ENCODE measurements at places on chromosomes 7 and 10. TPM values are rescaled to one million over a fixed set of nuclear protein-coding genes. Genes with fewer than 3 reads are reported as not detected.

DNA sequence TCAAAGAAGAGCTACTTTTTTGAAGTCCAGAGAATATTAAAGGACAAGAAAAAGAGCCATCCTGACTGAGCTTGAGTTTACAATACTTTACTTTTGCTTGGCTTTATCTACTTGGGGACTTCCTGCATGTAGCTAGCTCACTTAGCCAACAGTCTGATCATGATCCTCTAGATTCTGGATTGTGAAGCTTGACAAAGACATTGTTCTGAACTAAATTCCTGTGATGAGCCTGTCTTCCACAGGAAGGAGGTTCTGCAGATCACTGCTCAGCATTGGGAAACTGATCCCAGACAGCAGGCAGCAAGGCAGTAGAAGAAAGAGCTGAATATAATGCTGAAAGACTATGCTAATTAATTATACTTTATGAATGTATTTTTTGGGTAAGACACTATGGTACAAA, 296.4 kb downstream of the DGKB start:
- no peak for DNase-seq

DNA sequence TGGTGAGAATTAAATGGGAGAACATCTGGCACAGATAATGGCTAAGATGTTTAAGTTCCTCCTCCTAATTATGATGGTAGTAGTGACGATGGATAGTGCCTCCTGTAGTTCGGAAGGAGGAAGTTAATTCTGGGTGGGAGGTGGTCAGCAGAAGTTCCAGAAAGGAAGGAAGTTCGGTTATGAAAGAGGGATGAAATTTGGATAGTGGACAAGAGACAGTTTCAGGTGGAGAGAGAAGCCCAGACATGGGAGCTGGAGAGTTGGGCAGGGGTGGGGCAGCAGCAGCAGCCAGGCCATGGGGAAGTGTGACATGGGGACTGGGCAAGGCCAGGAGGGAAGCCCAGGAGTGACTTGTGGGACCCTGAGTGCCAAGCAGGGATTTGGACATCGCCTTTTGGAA, 99.5 kb downstream of the CCNY start:
- DNase-seq: no peak

GRCh38 chr7:119967221-119967620, 305.8 kb upstream of the KCND2 start:
- DNase-seq: no peak

DNA sequence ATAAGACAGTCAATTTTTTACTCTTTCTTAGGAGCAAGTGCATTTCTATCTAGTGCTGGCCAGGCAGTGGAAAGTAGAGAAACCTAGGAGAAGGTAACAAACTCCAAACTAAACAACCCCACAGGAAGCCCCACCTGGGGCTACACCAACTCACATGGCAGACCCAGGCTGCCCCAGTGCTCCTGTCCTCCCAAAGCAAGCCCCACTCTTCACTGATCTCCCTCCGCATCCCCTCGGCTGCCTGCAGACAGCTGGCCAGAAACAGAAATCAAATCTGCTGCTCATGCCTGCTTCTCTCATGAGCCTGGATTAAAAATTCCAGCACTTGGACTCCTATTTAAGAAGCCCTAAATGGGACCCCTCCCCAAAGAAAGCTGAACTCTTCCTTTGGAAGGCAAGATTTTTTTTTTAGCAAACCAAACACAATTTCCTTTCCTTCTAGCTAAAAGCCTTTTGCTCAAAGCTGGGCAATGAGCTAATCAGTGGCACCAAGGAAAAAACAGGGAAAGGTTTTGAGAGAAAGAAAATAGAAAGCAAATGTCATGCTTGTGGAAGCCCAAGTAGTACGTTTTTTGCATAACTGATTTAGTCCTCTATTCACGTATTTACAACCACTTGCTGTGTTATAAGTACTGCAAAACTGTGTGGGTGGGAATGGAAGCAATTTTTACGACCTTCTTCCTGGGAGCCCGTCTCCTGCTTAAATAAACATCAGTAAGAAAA, 10.8 kb downstream of the PDE1C start:
- no peak for DNase-seq

GRCh38 chr7:38880035-38880434, 29.0 kb downstream of the VPS41 start:
- DNase-seq: no peak

GRCh38 chr7:157544980-157545680, 208.3 kb downstream of the DNAJB6 start:
- DNase-seq: peak; percentile 9

DNA sequence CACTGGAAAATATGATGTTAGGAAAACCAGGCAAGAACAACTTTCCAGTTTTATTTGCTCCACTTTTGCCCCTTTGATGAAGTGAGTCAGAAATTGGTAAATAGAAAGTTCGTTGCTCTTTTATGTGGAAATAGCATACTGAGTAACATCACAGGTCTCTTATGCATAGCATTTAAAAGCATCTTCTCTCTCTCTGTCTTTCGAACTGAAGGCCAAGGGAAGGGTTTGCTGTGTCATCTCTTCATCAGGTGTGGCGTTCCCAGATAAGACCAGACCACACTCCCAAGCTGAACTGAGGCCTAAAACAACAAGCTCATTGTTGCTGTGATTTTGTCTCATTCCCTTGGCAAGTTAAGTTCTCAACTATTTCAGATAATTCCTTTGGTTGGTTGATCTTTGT, 131.8 kb upstream of the GRB10 start:
- no peak for DNase-seq

DNA sequence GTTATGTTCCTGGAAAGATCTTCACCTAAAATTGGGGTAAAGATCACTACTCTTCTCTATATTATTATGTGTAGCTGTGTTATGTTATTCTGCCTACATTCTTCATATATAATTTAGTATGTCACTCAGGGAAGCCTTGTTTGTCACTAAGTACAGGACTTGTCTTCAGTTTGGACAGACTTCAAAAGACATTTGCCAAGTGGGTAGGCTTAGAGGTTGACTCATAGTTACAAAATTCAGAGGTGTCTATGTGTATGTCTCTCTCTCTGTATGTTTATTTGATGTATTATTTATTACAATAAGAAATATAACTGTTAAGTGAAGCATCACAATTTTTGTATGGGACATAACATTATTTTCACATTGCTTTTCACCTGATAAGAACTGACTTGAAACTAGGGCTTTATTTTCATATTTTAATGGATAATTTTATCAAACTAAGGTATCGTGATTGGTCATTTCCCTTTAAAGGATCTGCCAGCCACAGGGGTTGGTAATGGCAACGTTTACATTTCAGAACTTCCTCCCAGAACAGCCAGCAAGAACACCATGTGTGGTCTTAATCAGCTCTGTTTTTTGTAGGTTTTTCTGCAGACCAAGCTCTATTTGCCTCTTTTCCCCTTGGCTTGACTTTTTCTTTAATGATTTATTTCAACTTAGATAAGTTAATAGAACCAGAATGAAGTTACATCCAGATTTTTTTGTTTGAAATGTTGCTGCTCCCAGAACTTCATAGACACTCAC, 262.1 kb upstream of the CACNA2D1 start:
- DNase-seq: no peak

DNA sequence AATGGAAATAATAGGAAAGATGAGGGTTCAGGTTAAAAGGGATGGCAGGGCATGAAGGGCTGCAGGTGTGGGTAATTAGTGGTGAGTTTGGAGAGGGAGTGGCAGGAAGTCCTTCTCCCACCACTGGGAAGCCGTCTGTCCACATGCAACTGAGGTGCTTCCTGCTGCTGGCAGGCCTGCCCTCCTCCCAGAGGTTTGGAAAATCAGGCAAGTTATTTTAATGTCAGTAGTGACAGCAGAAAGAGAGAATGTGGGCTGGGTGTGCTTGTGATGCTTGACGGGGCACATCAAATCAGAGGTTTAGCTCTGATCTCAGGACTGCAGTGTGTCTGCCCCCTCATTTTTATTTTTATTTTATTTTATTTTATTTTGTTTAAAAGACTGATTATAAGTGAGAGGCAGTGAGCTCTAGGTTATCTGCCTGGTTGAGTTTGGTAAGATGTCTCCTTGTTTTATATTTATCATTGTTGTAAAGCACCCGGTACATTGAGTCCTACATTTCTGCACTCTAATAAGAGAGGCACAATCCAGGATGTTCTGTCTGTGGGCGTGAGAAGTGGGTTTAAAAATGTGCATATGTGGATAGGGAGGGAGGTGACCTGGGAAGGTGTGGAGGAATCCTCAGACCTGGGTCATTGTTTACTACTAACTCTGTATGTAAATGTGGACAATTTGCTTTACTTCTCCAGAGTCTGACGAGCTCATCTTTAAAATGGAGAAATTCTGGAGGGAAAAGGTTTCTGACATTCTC, 504.4 kb downstream of the LRMDA start:
- DNase-seq: no peak

- no peak for DNase-seq
These were observed 441.3 kb downstream of the PLXNA4 start for GRCh38 chr7:132134814-132135445.

GRCh38 chr10:11446133-11446532, 165.3 kb downstream of the USP6NL start:
- no peak for DNase-seq

DNA sequence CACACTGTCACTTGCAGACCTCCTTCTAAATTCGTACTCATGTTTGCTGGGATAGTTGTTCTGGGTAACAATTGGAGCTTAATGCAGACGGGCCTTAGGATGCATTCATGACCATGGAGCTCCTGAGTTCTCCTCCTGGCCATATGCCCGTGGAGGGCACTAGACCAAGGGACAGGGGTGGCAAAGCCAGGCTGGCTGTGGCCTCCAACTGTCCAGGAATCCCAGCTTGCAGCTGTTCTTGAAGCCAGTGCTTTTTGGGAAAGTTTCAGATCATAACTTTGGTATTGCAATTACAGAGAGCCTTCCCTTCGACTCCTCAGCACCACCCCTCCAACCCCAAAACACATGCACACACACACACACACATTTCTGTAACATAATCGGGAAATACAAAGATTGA, 30.6 kb downstream of the ANTXRL start:
- no peak for DNase-seq

DNA sequence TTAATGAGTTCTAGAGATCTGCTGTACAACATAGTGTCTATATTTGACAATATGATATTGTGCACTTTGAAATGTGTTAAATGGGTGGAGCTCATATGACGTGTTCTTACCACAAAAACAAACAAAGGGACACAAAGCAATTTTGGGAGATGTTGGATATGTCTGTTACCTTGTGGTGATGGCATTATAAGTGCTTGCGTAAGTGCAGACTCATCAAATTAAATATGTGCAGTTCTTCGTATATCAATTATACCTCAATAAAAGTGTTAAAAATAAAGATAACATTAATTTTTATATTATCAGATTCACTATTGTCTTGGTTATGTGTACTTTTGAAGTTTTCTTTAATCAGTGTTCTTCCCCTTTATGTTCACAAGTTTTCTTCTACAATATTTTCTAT, 372.9 kb upstream of the COBL start:
- no peak for DNase-seq

GRCh38 chr10:127921075-127921752, 14.3 kb downstream of the PTPRE start:
- no peak for DNase-seq

DNA sequence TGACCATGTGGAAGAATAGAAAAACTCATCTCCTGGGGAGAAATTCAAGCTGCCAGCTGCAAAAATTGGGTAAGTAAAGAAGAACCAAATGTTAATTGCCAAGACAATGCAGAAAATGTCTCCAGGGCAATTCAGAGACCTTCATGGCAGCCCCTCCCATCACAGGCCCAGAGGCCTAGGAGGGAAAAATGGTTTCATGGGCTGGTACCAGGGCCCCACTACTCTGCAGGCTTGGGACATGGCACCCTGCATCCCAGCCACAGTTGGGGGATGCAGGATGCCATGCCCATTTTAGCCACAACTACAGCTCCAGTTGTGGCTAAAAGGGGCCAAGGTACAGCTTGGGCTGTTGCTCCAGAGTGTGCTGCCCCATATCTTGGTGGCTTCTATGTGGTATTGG, 20.9 kb upstream of the MKLN1 start:
- no peak for DNase-seq

GRCh38 chr10:47287365-47287802, 12.6 kb upstream of the GDF10 start:
- DNase-seq: no peak

- DNase-seq: no peak
These were observed 2.2 kb upstream of the AP1S1 start for GRCh38 chr7:101151908-101152651.

DNA sequence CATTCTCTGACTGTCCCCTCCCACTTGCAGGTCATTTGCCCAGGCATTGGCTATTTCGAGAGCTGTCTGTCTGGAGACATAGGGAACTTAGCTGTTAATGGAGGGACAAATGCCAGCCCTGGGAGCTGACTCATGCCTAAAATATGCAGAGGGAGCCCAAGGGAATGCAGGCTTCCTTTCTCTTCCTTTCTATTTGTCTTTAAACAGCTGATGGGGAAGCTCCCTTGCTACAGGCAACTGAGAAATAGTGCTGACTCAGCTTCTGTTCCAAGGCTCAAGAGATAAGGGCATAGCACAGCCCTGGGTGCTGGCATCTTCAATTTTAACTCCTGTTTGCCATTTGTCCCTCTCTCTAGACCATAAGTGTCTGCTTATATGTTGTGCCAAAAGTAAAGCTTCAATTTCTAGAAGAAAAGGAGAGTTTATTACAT, 82.7 kb upstream of the C1GALT1 start:
- no peak for DNase-seq

DNA sequence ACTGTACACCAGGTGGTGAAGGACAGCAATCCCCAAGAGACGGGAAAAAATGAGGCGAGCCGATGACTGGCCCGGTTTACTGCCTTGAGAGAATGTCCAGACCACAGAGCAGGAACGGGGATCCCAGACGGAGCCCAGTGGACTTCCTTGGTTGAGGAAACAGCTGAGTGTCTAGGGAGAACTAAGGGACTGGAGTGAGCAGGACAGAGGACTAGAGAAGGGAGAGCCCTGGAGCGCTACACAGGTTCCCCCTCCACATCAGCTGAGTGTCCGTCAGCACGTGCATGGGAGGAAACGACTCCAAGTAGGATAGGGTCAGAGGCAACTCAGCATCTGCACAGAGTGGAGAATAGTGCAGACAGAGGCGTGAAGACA, 7.1 kb upstream of the WDR86 start:
- no peak for DNase-seq

- no peak for DNase-seq
These were observed 283.1 kb upstream of the KAT6B start for GRCh38 chr10:74543276-74543675.

The WDR86 gene
- 0.38 TPM for total RNA-seq

The HOXA3 gene
- total RNA-seq: 38.1 TPM

The KDM7A gene
- 27.9 TPM for total RNA-seq

The OGDHL gene
- total RNA-seq: 1.9 TPM

The CXCL12 gene
- total RNA-seq: 17.1 TPM

The RBM20 gene
- total RNA-seq: 2.0 TPM

The TAS2R3 gene
- 2.7 TPM for total RNA-seq

The VWDE gene
- 1.3 TPM for total RNA-seq

The C10orf105 gene
- 0.10 TPM for total RNA-seq

The SAMD9L gene
- 16.9 TPM for total RNA-seq

The IFIT1B gene
- not detected for total RNA-seq

The KIAA1549 gene
- total RNA-seq: 2.0 TPM

The TSPAN13 gene
- 90.8 TPM for total RNA-seq

The BTBD16 gene
- total RNA-seq: 0.16 TPM

The UCMA gene
- total RNA-seq: not detected

The LSM5 gene
- 27.2 TPM for total RNA-seq

The KLF14 gene
- total RNA-seq: not detected

The DENND10 gene
- total RNA-seq: 38.0 TPM

The IL2RA gene
- total RNA-seq: 1.2 TPM

The DYNC1I1 gene
- 1.5 TPM for total RNA-seq
